Vagina (tissue), 2 donors: ENCODE measurements at places on chromosomes 6 and 20. TPM values are rescaled to one million over a fixed set of nuclear protein-coding genes. Genes with fewer than 3 reads are reported as not detected.
A peak's percentile ranks its signal among the peaks of the same experiment; 100 is the strongest.

Gene TULP4
- total RNA-seq: 79.8 TPM

GRCh38 chr20:39954621-39955020 is 734.4 kb downstream of the MAFB start:
- no peak for DNase-seq

DNA sequence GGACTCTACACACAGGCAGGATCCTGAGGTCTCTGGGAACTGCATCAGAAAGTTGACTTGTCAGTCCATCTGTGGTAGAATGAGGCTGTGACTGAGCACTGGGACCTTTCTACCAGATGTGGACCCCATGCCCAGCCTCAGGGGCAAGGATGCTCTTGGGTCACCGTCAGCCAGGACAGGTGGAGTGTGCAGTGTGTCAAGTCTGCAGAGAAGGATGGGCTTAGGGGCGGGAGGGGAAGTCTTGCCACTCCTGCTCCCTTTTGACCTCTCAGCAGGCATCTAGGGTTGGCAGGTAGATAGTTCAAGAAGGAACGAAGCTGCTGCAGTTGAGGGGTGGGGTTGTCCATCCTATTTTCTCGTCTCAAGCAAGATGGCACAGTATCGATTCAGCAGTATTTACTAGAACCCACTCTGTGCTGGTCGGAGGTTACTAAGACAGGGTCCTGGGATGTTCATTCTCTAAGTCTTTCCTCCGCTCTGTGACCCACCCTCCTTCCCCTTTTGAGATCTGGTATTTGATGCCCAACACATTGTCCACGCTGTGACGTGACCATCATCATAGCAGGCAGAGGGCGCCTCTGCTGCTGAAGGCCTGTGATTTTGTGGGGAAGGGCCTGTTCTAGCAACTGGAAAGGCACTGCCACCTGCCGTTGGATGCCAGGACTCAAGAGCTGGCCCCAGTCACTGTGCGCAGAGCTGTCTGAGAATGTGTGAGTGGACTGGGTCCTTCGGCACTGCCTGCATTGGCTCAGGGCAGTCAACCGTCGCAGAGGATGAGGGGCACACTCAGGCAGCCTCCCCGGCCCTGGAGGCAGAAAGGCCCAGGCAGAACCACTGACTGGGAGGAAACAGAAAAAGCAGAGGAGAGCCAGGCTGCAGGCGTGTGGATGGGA is 23.2 kb downstream of the RBCK1 start:
- DNase-seq: no peak

DNA sequence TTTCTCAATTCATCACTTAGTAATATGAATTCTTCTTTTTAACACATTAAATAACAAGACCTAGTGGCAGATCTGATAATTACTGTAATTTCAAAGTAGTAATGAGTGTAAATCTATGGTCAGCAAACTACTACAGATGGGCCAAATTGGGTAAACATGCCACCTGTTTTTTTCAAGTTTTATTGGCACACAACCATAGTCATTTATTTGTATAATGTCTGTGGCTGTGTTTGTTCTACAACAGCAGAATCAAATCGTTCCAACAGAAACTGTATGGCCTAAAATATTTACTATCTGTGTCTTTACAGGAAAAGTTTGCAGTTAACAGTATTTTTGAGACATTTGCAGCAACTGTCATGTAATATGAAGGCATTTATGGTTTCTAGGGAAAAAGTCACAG is 86.1 kb upstream of the EYA2 start:
- DNase-seq: no peak

Gene CRISP2
- total RNA-seq: not detected

Gene CDC40
- total RNA-seq: 17.4 TPM

DNA sequence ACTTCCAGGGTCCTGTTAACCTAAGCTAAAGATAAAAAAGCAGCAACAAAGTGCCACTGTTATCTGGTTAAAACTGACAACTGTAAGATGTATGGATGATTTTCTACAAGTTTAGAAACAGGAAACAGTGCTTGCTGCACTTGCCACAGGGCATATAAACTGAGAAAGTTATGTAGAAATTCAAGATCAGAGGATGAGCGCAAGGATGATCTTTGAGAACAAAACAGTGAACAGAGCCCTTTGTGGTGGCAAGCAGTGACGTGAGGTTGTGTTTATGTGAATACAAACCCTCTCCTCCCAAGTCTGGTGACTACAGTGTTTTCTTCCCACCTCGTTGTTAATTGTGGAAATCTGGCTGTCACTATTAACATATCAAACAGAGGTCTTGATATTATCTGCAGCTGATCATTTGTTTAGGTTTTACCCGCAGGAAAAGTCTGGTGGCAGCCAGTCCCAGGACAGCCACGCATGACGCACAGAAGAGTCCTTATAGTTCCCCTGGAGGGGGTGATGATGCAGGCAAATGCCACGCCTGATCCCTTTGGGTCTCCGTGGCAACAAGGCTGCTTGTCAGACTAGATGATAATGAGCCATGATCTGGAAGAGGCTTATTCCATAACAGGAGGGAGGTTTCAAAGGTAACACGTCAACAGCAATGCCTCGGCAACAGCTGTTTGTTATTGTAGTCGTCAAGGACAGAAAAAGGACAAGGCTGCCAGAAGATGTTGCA is 43.1 kb upstream of the TNFAIP3 start:
- peak; percentile 89 for DNase-seq

DNA sequence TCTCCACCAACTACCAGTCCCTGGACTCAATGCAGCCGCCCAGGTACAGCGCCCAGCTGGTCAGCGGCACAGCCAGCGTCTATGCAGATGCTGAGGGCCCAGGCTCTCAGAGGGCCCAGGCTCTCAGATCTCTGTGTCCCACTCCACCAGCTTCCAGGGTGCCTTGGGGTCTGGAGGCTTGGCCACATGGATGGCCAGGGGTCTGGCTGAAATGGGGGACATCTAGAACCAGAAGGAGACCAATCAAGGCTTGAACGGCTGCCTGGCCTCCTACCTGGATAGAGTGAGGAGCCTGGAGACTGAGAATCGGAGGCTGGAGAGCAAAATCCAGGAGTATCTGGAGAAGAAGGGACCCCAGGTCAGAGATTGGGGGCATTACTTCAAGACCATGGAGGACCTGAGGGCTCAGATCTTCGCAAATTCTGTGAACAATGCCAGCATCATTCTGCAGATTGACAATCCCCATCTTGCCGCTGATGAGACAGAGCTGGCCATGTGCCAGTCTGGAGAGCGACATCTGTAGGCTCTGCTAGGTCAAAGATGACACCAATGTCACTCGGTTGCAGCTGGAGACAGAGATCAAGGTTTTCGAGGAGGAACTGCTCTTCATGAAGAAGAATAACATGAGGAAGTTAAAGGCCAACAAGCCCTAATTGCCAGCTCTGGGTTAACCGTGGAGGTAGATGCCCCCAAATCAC is 44.1 kb upstream of the GRM4 start:
- DNase-seq: no peak

Gene KCNK16
- total RNA-seq: not detected

Gene JAG1
- total RNA-seq: 185 TPM

Gene CPNE5
- 6.6 TPM for total RNA-seq

GRCh38 chr6:95856876-95857364 is 158.9 kb upstream of the FUT9 start:
- no peak for DNase-seq

DNA sequence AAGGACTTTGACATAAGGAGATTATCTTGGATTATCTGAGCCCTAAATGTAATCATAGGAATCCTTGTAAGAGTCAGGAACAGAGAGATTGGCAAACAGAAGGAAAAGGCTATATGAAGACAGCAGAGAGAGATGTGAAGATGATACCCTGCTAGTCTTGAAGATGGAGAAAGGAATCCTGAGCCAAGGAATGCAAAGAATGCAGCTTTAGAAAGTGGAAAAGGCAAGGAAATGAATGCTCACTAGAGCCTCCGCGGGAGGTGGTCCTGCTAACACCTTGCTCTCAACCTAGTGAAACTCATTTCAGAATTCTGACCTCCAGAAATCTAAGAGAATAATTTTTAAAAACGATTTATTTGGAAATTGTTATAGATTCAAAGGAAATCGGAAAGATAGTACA is 117.1 kb downstream of the TBXT start:
- DNase-seq: no peak

DNA sequence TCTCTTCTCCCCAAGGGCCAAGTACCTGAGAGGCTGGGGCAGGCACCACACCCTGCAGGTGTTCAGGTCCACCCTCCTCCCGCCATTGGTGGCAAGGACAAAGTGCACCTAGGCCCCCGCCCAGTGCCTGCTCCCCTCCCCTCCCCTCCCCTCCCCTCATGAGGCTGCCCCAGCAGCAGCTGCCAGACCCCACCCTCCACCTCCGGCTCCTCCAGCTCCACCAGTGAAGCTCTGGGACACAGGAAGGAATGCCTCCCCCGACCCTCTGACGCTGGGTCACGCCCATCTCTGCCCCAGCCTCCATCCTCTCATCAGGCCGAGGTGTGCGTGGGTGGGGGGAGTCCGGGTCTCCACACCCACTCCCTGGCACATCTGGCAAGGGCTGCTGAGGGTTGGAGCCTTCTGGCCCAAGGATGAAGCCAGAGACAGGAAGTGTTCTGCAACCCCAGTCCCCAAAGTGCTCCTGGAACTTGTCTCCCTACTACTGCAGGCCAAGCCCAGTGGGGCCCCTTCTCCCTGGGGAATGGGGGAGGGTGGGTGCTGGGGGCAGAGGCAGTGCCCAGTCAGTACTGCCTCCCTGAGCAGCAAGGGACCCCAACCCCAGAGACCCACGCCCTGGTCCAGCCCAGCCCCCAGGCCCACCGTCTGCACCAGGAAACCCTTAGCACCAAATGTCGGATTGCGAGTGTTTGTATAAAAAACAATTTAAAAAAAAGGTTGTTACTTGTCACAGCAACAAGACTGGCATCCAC is 1.6 kb upstream of the UCKL1 start:
- DNase-seq: no peak

- DNase-seq: no peak
Observed at GRCh38 chr6:155274533-155274932, 10.7 kb downstream of the CLDN20 start.

Gene FAM83C
- total RNA-seq: 16.9 TPM

DNA sequence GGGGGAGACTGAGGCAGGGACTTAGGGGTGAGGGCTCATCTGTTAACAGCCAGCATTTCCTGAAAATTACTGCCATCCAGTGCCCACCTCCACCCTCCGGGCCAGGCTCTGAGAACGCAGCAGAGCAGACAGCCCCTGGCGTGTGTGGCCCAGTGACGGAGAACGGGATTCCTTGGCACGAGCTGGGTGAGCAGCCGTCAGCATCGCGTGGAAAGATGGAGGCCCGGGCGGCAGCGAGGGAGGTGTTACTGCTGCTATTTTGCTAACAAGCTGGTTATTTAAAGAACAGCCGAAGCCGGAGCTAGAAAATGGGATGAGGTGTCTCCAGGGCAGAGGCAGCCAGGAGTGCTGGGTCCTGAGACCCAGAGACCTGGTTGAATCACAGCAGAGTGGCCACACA is 62.7 kb downstream of the DLGAP4 start:
- no peak for DNase-seq

- DNase-seq: no peak
Observed at GRCh38 chr6:130537447-130537846, 171.6 kb downstream of the TMEM200A start.

DNA sequence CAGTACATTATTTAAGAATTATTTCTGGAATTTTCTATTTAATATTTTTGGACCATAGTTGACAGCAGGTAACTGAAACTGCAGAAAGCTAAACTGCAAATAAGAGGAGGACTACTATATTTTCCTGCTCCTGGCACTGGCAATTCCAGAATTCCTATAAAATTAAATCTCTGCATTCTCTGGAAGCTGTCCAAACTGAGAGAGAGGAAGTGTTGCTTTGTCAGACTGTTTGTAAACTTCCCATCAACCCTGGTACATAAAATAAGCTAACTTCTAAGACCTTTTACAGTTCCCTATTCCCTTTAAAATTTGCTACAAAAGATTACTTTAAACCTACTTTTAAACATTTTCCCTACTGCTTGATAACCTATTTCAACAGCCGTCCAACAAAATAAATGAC is 196.1 kb upstream of the RUNX2 start:
- no peak for DNase-seq

DNA sequence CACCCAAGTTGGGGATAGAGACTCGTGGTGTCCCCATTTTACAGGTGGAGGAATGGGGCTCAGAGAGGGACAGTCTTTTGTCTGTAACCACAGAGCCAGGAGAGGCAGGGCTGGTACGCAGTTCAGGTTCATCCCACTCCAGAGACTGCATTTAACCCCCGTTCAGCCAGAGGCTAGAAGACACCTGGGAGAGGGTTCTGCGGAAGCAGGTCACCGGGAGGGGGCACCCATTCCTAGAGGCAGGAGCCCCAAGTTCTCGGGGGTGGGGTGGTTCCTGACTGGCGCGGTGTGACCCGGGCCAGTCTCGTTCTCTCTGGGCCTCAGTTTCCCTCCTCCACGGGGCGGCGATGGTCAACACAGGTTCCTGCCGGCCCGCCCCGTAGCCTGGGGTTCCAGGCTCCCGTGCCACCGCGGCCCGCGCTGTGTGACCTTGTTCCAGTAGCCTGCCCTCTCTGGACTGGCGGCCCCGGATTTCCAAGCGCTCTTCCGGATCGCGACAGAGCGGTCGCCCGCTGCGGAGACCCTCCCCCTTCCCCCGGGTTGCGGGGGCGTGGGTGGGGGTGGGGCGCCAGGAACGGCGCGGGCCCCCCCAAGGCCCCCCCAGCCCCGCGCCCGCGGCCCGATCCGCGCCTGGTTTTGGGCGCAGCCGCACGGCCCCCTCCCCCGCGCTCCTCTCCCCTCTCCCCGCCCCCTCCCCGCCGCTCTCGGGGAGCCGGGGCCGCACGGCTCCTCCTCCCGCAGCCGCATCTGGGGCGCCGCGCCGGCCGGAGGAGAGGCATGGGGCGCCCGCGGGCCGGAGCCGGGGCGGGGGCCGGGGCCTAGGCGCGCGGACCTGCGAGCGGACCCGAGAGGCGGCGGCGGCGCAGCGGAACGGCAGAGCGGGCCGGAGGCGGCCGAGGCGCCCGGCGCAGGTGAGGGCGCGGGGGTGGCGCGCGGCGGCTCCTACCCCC is at the start of gene DLGAP4:
Gene DLGAP4 (plus strand): TSS at position 738 of the 950 bp plus-strand sequence. CDS start 125,379 bp downstream, outside the sequence.
- no peak for DNase-seq

Gene OGFRL1
- total RNA-seq: 34.1 TPM

DNA sequence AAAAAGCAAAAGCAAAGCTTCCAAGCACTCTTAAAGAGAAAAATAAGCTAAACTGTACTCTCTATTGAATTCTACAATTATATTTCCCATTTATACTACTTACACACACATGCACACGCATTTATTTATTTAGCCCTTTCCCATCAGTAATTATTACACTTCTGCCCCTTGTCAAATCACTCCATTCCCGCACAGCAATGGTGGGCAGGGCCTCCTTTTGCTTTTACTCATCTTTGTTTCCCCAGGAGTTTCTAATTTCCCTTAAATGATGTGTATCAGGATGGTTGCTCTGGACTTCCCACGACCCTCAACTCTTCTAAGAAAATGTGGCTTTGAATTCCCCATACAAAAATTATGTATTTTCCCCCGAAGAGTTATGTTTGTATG is 19.9 kb downstream of the PXT1 start:
- DNase-seq: no peak

Gene C20orf141
- not detected for total RNA-seq
